ENCODE measurements at places on chromosomes 7 and 10.

DNA sequence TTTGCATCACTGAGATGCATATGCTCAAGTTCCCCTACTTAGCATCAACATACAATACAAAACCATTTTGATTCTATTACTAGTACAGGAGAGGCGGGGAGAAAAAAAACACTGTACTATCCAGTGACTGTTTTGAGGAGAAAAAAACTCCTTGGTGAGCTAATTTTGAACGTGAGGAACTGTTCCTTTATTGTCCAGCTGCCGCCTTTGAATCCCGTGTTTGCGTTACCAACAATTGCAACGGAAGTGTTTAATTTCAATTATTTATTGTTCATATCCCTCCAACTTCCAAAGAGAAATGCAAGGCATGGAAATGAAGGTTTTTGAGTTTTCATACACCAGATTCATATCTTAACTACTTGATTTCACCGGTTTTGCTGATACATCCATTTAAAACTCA is 66.4 kb upstream of the ARHGAP21 start:
- DNase-seq = no peak

- DNase-seq = peak; percentile 80
Observed at GRCh38 chr10:33412653-33413361, 78.3 kb upstream of the NRP1 start.

GRCh38 chr7:15489383-15489782 is 72.4 kb downstream of the AGMO start:
- DNase-seq = no peak

GRCh38 chr10:117718986-117719920 is 176.7 kb downstream of the EMX2 start:
- DNase-seq = no peak

DNA sequence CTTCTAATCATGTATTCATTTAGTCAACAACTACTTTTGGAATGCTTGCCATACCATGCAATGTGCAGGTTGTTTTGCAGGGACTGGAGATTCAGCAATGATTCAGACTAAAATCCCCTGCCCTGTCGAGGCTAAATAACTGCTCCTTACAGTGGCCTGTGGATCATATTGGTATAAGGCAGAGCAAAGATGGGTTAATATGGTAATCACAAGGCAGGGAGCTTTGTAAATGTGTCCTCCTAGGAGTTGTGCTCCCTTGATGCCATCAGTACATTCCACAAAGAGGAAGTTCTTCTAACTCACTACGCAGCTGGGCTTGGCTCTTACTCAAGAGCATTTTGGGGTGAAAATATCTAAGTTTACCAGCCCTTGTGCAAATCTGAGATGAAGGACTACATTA is 614 bp upstream of the IFIT2 start:
- DNase-seq = no peak

DNA sequence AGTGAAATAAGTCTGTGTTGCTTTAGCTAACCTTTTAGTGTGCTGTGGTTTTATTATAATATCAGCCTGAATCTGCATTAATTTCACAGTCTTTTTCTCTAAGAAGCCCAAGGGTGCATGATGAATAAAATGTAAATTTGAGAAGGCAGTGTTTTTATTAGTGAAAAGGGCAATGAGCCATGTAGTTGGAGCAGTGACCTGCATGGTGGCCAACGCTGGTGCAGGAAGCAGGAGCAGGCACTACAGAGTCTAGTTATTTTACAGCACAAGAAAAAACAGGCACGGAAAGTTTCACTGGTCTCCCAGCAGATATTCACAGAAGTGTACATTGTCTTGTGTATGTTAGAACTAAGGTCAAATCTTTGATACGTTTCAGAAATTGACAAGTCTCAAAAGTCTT is 247.8 kb downstream of the CELF2 start:
- no peak for DNase-seq

DNA sequence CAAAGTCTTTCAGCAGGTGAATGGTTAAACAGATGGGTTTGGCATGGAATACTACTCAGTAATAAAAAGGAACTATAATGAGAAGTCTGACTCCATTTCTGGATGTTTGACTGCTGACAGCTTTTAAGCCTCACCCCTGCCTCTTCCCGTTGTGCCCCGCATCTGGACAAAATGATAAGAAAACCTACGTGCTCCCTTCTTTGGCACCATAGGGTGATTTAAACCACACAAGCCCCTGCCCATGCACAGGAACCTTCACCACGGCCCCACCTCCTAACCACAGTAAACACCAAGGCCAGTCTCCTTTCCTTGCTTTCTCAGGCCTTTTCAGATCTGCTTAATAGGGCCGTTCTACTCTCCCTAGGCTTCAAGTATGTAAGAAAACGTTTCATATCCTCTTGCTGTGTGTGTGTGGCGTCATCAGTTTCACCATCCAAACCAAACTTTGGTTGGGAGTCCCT is 47.1 kb upstream of the UBN2 start:
- DNase-seq = no peak

GRCh38 chr10:106592396-106592795 is 572.1 kb downstream of the SORCS1 start:
- no peak for DNase-seq

GRCh38 chr10:91761721-91762120 is 36.5 kb upstream of the TNKS2 start:
- no peak for DNase-seq

GRCh38 chr7:132270517-132270916 is 305.8 kb downstream of the PLXNA4 start:
- no peak for DNase-seq

DNA sequence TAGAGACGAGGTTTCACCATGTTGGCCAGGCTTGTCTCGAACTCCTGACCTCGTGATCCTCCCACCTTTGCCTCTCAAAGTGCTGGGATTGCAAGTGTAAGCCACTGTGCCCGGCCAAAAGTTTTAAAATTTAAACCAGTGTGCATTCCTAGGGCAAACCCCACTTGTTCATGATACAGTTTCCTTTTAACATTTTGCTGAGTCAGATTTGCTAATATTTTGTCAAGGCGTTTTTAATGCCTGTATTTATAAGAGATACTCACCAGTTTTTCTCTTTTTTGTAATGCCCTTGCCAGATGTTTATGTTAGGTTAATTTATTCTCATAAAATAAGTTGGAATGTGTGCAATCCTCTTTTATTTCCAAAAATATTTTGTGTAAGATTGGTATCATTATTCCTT is 927.4 kb downstream of the DNAJB9 start:
- no peak for DNase-seq

DNA sequence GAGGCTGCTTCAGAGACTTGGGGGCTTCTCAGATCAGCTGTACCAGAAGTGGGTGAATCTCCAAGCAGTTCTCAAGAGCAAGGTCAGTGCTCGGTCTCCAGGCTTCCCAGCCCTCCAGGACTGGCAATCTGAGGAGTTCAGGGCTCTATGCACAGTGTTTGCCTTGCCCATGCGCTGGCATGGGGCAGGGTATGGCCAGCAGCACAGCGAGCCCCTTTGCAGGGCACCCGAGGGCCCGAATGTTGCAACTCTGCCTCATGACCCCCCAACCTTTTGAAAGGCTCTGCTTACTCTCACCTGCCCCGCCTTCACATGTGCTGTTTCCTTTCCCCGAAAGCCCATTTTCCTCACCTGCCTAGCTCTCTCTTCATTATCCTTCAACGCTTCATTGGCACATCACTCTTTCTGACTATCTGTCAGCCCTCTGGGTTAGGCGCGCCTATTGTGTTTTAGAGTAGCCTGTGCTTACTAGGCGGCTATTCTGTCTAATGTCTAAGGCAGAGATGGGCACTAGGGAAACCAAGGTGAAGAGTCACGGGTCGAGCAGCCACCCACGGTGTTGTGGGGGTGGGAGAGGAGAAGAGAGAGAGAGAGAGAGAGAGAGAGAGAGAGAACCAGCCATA is 83.6 kb downstream of the WDFY4 start:
- no peak for DNase-seq
